Hematopoietic multipotent progenitor cell treated with erythropoietin and hydrocortisone succinate and interleukin-3 and kit ligand, for 15 days (in vitro differentiated cells): ENCODE measurements at places on chromosomes 12 and 14.

GRCh38 chr12:122060081-122060501 is 18.5 kb upstream of the MLXIP start:
- no peak for DNase-seq

GRCh38 chr12:123238961-123239360 is 5.7 kb downstream of the MTRFR start:
- no peak for DNase-seq

DNA sequence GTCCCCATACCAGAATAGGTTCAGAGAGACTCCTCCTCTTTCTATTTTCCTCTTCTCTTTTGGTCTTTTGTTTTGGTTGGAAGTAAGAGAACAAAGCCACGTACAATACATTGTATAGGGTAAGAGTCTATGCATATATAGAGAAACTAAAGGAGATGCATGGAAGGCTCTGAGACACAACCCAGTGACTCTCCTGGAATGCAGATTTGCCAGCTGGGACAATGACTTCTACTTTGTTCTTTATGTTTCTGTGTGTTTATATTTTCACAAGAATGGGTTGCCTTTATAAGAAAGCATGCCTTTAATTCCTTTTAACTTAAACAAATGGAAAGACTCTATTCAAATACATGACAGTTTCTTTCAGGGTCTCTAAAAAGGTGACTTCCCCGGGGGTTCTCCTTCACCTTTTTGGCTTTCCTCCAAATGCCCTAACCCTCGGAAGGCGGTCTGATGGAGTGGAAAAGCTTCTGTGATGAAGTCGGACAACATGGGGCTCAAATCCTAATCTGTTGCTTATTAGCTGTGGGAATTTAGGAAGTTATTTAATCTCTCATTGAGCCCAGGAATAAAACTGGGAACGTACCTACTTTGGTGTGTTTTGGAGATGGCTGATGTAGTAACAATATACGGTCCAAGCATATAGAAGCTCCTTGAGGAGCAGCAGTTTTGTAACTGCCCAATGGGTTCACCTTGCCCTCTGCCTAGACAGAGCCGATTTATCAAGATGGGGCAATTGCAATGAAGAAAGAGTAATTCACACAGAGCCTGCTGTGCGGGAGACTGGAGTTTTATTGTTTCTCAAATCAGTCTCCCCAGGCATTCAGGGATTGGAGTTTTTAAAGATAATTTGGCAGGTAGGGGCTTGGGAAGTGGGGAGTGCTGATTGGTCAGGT is 9.1 kb upstream of the SERPINA1 start:
- no peak for DNase-seq

GRCh38 chr12:120497524-120498150 is 1.7 kb downstream of the DYNLL1 start:
- no peak for DNase-seq

DNA sequence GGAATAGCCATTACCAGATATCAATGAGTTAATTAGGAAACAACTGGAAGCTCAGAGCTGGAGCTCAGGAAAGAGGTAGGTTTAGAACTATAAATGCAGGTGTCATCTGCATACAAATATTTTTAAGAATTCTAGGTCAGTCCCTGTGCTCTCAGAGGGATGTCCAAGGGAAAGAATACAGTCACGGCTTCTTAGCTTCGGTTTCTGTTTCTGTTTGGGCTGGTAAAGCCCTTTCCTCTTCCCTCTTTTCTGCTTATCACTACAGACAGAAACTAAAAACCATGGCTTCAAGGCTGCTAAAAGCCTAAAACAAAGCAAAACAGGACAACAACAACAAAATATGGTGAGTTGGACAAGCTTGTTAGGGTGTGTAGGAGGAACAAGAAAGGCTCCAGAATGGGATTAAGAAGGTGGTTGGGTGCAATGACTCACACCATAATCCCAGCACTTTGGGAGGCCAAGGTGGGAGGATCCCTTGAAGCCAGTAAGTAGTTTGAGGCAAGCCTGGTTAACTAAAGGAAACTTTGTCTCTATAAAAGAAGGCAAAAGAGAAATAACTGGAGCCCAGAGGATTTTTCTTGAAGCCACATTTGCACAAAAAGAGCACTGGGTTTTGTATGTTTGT is 113.0 kb downstream of the SEC23A start:
- DNase-seq, result no peak
